ENCODE measurements at places on chromosomes 3 and 15.
A peak's percentile ranks its signal among the peaks of the same experiment; 100 is the strongest.

- DNase-seq, result no peak
These were observed 52.3 kb upstream of the BNIP2 start for GRCh38 chr15:59741274-59741906.

- DNase-seq, result no peak
These were observed 201.9 kb downstream of the MEX3B start for GRCh38 chr15:81843757-81844407.

- no peak for DNase-seq
These were observed 47.8 kb upstream of the CTSH start for GRCh38 chr15:78992416-78993256.

- DNase-seq, result no peak
These were observed 135.1 kb downstream of the KCNMB2 start for GRCh38 chr3:178671377-178671776.

DNA sequence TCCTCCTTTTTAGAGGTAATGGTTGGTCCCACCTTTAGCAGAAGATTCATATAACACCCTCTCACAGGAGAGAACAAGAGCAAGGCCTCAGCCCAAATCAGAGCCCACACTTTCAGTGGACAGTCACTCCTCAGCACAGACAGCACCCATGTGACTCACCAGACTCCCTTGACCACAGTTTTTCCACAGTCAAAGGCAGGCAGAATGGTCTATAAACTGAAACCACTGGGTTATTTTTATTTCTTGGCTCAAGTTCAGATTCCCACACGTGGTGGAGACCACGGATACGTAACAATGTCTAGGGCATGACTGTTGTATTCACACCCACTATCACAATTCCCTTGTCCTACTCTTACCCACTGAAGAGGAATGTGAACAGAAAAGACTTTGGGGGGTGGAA, 237.8 kb upstream of the UBE2E1 start:
- peak; percentile 94 for DNase-seq

GRCh38 chr3:56987238-56987895, 73.1 kb upstream of the SPATA12 start:
- no peak for DNase-seq

- peak; percentile 20 for DNase-seq
These were observed 201.9 kb upstream of the STRIT1 start for GRCh38 chr3:155495387-155495786.

- no peak for DNase-seq
These were observed 286.1 kb upstream of the TBL1XR1 start for GRCh38 chr3:177483182-177483967.

GRCh38 chr15:64781299-64781698, 5.9 kb upstream of the RBPMS2 start:
- no peak for DNase-seq

GRCh38 chr3:194100856-194101390, 35.0 kb upstream of the HES1 start:
- DNase-seq, result no peak

DNA sequence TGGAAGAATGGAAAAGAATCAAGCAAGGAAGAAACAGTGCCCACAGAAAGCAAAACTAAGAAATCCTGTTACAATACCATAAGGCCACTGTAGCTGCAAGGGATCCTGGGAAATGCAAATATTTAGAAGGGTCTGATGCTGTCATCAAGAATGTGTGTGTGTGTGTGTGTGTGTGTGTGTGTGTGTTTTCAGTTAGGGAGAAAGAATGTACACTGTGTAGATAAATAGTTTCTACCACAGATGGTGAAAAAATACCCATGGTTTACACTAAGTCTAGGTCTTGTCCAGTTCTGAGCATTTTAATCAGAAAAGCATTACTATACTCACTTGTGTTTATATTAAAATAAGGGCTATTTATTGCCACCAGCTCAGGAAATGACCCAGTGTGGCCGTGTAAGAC, 355.0 kb downstream of the RBMS3 start:
- DNase-seq, result no peak

DNA sequence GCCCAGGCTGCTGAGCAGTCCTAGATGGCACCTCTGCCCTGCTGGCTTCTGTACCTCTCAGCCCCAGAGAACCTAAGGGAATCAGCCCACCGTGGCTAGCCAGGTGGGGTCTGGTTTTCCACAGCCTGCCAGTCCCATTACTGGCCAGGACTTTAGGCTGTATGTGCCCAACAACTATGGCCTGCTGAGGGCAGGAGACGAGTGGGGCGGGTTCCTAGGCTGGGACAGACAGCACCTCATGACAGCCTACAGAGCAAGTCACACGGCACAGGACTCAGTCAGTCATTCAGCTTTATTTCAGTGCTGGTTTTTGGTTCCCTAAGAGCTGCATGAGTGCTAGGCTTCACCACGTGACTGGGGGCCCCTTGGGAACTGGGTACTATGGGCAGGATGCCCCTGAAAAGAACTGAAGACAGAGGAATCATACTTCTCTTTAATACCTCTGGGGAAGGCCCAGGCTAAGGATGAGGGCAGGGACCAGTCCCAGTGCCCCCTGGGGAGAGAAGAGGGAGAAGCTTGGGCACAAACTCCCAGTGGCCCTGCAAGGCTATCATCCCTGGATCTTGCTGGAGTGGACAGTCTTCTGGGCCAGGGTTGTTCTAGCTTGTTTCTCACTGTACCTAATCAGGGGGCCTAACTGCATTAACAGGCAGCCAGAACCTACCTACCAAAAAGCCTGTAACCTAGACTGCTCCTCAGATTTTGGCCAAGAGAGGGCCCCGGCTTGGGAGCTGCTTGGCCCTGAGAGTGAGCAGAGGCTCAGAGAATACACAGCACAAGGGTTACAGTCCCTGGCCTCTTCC, 14.8 kb downstream of the CLK3 start:
- DNase-seq, result no peak

- no peak for DNase-seq
These were observed 76.9 kb upstream of the ABI3BP start for GRCh38 chr3:101069901-101070798.

DNA sequence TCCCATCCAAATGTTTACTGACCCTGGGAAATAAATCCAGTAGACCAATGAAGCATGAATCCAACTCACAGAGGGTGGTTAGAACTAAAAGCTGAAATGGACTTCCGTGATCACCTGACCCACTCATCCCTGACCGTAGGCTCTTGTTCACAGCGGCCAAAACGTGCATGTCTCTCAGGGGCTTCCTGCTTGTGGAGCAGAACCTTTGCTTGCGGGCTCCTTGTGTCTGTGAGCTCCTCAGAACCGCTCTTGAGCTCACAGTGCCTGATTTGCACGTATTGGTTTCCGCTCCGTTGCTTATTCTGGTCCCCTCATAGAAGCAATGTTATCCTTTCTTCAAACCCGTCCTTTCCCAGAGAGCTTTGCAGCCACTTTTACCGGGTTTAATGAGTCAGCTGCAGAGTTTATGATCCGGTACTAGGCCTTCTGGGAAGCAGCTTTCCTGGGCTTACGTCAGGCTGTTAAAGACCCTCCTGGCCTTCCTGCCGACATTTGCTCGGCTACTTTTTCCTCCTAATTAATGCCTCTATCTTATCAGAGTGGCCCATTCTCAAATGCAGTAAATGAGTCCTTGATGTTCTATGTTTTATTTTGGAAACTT, 35.4 kb downstream of the LIPC start:
- DNase-seq, result peak; percentile 62

DNA sequence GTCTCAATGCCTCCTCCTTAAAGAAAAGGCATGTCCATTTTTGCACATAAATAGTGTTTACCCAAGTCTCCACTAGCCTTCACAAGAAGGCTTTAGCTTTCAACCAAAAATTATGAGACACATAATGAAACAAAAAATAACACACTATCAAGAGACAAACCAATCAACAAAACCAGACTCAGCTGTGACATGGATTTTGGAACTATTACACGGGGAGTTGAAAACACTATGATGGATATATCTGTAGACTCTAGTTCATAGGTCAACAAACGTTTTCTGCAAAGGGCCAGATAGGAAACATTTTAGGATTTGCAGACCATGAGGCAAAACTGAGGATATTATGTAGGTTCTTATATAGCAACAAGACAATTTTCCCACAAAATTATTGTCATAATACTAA, 24.9 kb downstream of the MYL3 start:
- DNase-seq, result no peak

DNA sequence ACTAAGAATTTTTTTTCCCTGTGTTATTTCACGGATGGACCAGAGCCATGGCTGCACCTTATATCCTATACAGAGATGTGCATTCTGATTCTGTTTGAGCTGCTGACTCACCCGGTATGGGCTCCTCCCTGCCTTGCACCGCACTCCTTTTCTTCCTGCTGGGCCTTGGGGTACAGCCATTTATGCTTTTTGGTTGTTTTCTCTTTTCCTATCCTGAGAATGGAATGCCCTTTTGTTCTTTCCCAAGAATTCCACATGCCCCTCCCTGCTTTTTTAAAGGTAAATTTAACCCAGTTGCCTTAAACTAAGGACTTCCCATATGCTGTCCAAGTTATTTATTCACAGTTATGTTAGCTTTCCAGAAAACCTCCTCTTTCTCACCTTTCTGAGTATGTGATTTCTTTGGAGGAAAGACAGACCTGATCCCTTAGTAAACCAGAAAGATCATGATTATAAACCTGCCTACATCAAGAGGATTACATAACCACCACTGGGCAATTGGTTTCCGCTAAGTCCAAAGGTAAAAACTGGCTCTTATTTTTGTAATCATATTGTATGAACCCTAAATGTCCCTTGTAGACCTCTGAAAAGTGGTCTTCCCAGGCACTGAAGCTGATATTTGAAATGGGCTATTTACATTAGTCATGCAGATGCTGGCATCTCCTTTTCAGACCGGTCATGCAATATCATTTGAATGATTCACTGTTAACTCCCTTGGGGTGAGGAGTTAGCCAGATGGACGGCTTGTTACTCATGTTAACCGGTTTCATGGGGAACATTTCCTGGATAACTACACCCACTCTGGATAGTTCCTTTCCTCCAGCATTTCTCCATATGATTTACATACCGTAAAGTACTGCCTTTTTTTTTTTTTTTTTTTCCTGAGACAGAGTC, 45.5 kb downstream of the TMOD3 start:
- peak; percentile 94 for DNase-seq

DNA sequence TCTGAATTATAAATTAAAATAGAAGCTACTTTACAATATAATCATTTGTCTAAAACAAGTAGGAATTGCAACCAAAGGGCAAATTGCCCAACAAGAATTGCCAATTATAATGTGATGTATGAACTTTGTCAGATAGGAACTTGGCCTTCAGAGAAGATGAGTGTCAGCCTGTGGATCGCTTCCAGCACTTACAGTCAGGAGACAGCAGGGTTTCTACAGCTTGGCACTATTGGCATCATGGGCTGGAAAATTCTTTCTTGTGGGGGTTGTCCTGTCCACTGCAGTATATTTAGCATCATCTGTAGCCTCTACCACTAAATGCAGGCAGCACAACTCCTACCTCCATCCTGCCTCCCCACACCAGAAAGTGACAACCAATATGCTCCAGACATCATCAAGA, 48.1 kb upstream of the CRBN start:
- no peak for DNase-seq

DNA sequence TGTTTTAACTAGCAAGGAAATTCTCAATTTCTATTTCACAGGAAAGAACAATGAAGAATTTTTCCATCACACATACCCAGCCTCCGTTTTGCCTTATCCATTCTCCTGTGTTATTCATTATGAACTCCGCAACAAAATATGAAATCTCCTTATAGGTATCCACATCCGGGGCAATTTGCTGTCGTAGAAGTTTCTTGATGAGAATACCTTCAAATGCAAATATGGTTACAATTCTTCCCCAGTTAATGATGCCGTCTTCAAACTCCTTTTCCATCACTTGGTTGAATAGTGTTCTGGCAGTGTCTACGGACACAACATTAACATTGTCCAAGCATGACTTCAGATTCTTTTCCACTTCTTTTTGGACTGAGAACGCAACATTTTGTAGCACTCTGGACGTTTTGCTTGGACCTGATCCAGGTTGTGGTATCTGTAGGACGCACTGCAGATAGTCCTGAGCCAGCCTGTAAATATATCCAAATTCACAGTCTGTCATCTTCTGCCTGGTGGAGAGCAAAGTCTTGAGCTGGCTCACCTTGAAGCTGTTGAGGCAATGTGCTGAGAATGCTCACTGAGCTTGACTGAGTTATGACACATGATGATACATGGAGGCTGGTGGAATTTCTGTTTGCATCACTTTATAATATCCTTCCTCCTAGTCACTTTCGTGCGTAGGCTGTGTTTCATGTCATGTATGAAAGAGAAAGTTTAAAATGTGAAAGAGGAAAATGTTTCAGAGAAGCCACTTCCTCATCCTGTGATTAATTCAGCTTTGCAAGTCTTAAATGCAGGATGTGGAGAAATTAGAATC, at the start of gene BCL2A1:
TSS of gene BCL2A1 (minus strand) at position 573 of the 811 bp plus-strand sequence. CDS start at position 496, 77 bp downstream.
- peak; percentile 28 for DNase-seq

GRCh38 chr15:78306176-78306774, 6.9 kb upstream of the SKIC8 start:
- peak; percentile 83 for DNase-seq

- DNase-seq, result peak; percentile 9
These were observed 53.7 kb downstream of the CD47 start for GRCh38 chr3:108036984-108037741.

DNA sequence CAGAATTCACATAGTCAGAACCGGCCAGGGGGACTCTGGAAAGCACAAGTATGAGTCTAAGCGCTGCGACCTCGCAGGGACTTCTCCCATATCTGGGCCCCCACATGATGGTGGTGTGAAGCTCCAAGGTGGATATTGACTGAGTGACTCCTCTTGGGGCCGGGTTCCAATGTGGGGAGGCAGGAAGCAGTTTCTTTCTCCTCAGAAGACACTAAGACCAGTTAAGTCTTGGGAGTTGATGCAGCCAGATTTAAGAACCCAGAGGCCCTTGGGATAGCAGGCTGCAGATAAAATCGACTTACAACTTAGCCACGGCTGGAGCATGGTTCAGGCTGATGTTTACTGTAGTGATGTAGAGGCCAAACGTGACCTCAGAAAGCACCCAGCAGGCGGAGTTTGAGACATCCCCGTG, 55.4 kb upstream of the KLF13 start:
- DNase-seq, result no peak

DNA sequence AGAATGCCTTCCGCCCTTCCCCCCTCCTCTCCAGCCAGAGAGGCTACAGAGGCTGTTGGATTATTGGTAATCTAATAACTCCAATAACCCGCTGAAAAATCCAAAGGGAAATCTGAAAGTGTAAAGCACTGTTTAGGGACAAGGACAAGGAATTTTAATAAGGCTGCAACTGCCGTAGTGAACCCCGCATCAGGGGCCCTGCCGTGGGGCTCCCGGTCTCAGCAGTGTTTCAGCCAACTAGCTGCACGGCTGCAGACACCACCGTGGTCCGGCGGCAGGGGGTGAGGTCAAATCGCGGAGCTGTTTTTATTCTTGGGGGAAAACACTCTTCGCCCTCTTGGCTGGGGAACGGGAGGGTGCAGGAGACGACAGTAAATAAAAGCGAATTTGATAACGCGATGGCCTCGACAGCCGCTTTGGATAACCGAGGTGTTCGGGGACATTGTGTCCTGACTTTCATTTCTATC, 6.1 kb downstream of the BCL6 start:
- no peak for DNase-seq

Measured in astrocyte of the cerebellum (primary cell).